Muscle of leg (tissue), 16 donors: ENCODE measurements at places on chromosomes 7 and 10.

GRCh38 chr7:140236626-140237025 is 59.8 kb upstream of the KDM7A start:
- H3K27ac ChIP-seq, result no peak overlapping the region
- DNase-seq, result no peak
- no peak overlapping the region for H3K4me3 ChIP-seq

- H3K27me3 ChIP-seq, result no peaks in the 10 kb centered on the region
- peaks cover 5% of the 10 kb centered on the region for H3K4me1 ChIP-seq
- DNase-seq, result no peak
- no peak overlapping the region for H3K27ac ChIP-seq
Measured at GRCh38 chr10:3074145-3074665, 6.9 kb downstream of the PFKP start.

DNA sequence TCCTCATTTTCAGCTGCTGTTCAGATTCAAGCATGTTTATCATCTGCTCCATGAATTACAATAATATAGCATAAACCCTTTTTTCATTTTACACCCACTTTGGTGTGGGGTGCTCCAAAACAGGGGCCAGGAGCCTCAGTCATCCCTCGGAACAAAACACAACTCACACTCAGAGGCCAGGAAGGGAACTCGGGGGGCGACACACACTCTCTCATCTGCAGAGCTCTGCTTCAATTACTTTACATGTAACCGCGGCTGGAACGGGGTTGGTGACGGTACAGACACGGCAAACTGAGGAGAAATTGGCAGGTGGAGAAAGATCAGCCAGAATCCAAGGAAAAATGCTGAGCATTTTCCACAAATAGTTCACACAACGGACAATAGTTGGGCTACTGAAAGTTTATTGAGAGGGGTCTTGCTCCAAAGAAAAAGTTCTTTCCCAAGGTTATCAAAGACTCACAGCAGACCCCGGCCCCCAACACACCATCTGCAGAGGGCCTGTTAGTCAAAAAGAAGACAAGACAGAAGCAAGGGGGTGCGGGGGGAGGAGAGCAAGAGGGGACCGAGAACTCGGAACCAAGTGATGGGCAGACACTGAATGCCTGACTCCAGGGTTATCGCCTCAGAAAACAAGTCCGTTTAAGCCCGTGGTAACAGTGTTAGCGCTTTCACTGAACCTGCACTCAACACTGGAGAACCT is 20.5 kb downstream of the DIP2C start:
- H3K4me1 ChIP-seq, result no peaks in the 10 kb centered on the region
- no peak for DNase-seq
- no peaks in the 10 kb centered on the region for H3K36me3 ChIP-seq
- H3K4me3 ChIP-seq, result no peak overlapping the region

- no peak overlapping the region for H3K4me3 ChIP-seq
- no peak overlapping the region for H3K27ac ChIP-seq
- no peaks in the 10 kb centered on the region for H3K27me3 ChIP-seq
- H3K36me3 ChIP-seq, result no peaks in the 10 kb centered on the region
- H3K4me1 ChIP-seq, result no peaks in the 10 kb centered on the region
Measured at GRCh38 chr7:122068999-122069398, 75.0 kb downstream of the AASS start.

- no peaks in the 10 kb centered on the region for H3K27me3 ChIP-seq
- no peak overlapping the region for H3K4me3 ChIP-seq
- H3K4me1 ChIP-seq, result no peaks in the 10 kb centered on the region
- H3K36me3 ChIP-seq, result no peaks in the 10 kb centered on the region
Measured at GRCh38 chr7:31744294-31744874, 57.4 kb downstream of the PPP1R17 start.

DNA sequence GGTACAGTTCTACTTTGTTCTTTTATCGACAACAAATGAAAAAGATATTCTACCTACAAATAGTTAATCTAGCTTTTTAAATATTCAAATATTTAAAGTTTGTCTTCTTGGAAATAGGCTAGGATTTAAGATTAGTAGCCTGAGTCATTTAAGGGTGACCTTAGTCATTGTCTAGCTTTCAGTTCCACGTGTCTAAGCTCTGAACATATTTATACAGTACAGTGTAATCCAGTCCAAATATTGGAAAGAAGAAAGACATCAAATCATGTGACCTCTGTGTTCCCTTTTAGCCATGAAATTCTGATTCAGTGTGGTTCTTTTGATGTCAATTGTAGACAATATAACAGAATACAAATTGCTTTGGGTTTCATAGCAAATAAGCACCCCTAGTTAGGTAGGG is 121.1 kb downstream of the MALRD1 start:
- H3K36me3 ChIP-seq, result no peaks in the 10 kb centered on the region
- H3K27ac ChIP-seq, result no peak overlapping the region
- H3K4me1 ChIP-seq, result no peaks in the 10 kb centered on the region
- no peak for DNase-seq

GRCh38 chr7:114087653-114088469 is 169.1 kb upstream of the PPP1R3A start:
- H3K36me3 ChIP-seq, result no peaks in the 10 kb centered on the region
- peak; percentile 31 for DNase-seq
- H3K4me1 ChIP-seq, result peaks cover 25% of the 10 kb centered on the region
- H3K27ac ChIP-seq, result peak overlapping the region; percentile 59
- H3K4me3 ChIP-seq, result peak overlapping the region; percentile 49
- peaks cover 49% of the 10 kb centered on the region for H3K27me3 ChIP-seq

DNA sequence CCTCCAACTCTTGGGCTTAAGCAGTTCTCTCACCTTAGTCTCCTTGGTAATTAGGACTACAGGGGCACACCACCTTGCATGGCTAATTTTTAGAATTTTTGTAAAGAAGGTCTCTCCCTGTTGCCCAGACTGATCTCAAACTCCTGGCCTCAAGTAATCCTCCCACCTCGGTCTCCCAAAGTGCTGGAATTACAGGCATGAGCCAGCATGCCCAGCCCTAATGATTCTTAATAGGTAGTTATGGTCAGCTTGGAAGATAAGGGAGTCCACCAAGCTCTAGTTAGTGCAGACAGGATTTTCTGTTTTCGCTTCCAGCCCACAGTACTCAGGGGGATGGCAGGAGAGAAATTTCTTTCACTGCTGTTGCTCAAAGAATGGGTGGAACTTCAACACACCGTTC is 127.9 kb upstream of the PLXDC2 start:
- DNase-seq, result no peak
- no peaks in the 10 kb centered on the region for H3K4me1 ChIP-seq

GRCh38 chr7:127317447-127317961 is 64.8 kb upstream of the GRM8 start:
- no peaks in the 10 kb centered on the region for H3K36me3 ChIP-seq
- no peaks in the 10 kb centered on the region for H3K4me1 ChIP-seq
- no peak overlapping the region for H3K27ac ChIP-seq
- H3K4me3 ChIP-seq, result no peak overlapping the region

GRCh38 chr10:75944061-75944460 is 512.6 kb downstream of the LRMDA start:
- H3K36me3 ChIP-seq, result no peaks in the 10 kb centered on the region
- no peak for DNase-seq
- H3K27me3 ChIP-seq, result no peaks in the 10 kb centered on the region

GRCh38 chr10:54613162-54613561 is 187.9 kb downstream of the PCDH15 start:
- no peak for DNase-seq
- no peaks in the 10 kb centered on the region for H3K4me1 ChIP-seq
- H3K27me3 ChIP-seq, result no peaks in the 10 kb centered on the region
- H3K4me3 ChIP-seq, result no peak overlapping the region

DNA sequence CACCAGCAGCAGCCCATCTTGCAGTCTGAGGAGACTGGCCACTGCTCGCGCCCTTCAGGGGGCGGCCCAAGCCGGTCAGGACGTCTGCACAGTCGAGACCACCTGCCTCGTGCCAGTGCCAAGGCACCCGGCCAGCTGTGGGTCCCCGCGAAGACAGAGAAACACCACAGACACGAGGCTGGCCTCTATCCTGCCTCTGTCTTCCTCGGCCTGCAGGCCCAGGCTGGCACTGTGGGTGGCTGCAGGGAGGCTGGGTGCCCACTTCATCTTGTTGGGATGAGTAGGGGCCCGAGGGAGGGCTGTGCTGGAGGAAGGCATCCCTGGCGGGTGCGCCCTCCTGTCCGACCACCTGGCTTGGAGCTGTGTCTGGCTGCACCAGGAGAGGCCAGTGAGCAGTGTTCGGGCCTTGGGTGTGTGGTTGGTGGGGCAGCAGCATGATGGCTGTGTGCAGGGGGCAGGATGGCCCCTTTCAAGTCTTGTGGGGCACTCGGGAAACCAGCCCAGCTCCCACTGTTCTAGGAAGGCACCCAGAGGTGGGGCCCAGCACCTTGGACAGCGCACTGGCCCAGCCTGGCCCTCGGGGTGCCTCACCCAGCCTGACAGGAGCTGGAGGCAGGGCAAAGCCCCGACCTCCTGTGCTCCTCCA is 7.3 kb downstream of the DPYSL4 start:
- H3K4me3 ChIP-seq, result no peak overlapping the region
- no peak for DNase-seq
- no peak overlapping the region for H3K27ac ChIP-seq
- H3K36me3 ChIP-seq, result no peaks in the 10 kb centered on the region

GRCh38 chr7:132422502-132423111 is 153.7 kb downstream of the PLXNA4 start:
- no peak overlapping the region for H3K4me3 ChIP-seq
- peaks cover 2% of the 10 kb centered on the region for H3K27me3 ChIP-seq
- peaks cover 11% of the 10 kb centered on the region for H3K4me1 ChIP-seq
- H3K36me3 ChIP-seq, result no peaks in the 10 kb centered on the region

- no peak overlapping the region for H3K4me3 ChIP-seq
- H3K27ac ChIP-seq, result no peak overlapping the region
- H3K4me1 ChIP-seq, result no peaks in the 10 kb centered on the region
- H3K27me3 ChIP-seq, result no peaks in the 10 kb centered on the region
- DNase-seq, result peak; percentile 84
- no peaks in the 10 kb centered on the region for H3K36me3 ChIP-seq
Measured at GRCh38 chr7:52992479-52993162, 42.8 kb upstream of the POM121L12 start.

GRCh38 chr10:74485283-74485682 is 334.3 kb downstream of the ADK start:
- H3K4me1 ChIP-seq, result no peaks in the 10 kb centered on the region
- no peak for DNase-seq
- H3K36me3 ChIP-seq, result no peaks in the 10 kb centered on the region
- H3K27me3 ChIP-seq, result no peaks in the 10 kb centered on the region

DNA sequence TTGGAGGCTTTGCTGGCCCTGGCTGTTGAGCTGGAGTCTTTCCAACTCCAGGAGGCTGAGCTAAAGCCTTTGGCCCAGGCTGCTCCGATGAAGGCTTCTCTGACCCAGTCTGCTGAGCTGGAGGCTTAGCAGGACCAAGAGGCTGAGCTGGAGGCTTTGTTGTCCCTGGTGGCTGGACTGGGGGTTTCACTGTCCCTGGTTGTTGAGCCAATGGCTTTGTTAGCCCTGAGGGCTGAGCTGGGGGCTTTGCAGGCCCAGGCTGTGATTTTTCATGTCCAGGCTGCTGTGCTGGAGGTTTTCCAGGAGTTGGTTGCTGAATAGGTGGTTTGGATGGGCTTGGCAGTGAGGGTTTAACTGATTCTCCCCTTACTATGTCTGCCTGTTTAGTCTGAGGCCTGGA is 7.3 kb downstream of the PCLO start:
- no peak overlapping the region for H3K4me3 ChIP-seq
- no peaks in the 10 kb centered on the region for H3K36me3 ChIP-seq
- no peak for DNase-seq
- no peaks in the 10 kb centered on the region for H3K4me1 ChIP-seq
- no peak overlapping the region for H3K27ac ChIP-seq
- H3K27me3 ChIP-seq, result peaks cover 2% of the 10 kb centered on the region

DNA sequence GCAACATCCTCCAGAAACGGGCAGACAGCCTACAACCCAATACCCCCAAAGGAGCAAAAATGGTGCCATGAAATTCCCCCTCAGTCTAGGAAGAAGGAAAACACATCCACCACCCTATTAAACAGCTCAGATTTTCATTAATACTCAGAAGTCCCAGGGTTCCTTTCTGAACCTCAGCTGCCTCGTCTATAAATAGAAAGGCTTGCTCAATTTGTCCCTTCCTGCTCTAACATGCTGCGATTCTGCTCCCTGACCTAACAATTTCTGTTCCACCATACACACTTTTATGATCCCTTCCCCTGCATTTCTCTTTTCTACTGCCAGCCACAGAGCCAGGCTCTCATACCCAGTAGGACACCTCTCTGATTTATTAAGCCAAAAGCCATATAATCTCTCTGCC is 68.1 kb downstream of the MTERF1 start:
- H3K27ac ChIP-seq, result peak overlapping the region; percentile 11
- no peaks in the 10 kb centered on the region for H3K36me3 ChIP-seq

- H3K27ac ChIP-seq, result no peak overlapping the region
- DNase-seq, result no peak
- no peak overlapping the region for H3K4me3 ChIP-seq
- H3K4me1 ChIP-seq, result peaks cover 51% of the 10 kb centered on the region
- no peaks in the 10 kb centered on the region for H3K27me3 ChIP-seq
Measured at GRCh38 chr10:129881641-129882040, 82.4 kb downstream of the EBF3 start.

GRCh38 chr7:70659263-70659662 is 472.7 kb upstream of the GALNT17 start:
- H3K27me3 ChIP-seq, result no peaks in the 10 kb centered on the region
- no peaks in the 10 kb centered on the region for H3K36me3 ChIP-seq
- no peak for DNase-seq
- H3K4me3 ChIP-seq, result no peak overlapping the region
- H3K4me1 ChIP-seq, result peaks cover 34% of the 10 kb centered on the region
- no peak overlapping the region for H3K27ac ChIP-seq

DNA sequence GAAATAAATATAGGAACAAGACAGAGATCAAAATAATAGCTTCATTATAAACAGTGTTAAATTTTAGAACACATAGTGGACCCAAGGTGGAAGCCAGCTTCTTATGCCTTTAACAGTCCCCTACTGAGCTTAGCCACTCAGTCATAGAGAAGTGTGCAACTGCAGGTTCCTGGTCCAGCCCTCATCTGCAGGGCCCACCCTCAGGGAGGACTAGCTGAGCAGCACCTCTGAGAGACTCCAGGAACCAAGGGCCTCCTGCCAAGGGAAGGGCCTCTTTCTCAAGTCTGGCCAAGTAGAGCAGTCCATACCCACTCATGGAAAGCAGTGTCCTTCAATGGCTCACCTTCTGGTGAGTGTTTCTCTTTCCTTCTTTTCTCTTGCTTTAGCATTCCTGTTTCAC is 173.7 kb upstream of the PRPS1L1 start:
- DNase-seq, result peak; percentile 37
- H3K4me1 ChIP-seq, result no peaks in the 10 kb centered on the region
- no peaks in the 10 kb centered on the region for H3K27me3 ChIP-seq
- H3K4me3 ChIP-seq, result no peak overlapping the region

- no peaks in the 10 kb centered on the region for H3K27me3 ChIP-seq
- H3K4me1 ChIP-seq, result no peaks in the 10 kb centered on the region
- no peak overlapping the region for H3K4me3 ChIP-seq
Measured at GRCh38 chr7:113582471-113582870, 336.3 kb downstream of the PPP1R3A start.

DNA sequence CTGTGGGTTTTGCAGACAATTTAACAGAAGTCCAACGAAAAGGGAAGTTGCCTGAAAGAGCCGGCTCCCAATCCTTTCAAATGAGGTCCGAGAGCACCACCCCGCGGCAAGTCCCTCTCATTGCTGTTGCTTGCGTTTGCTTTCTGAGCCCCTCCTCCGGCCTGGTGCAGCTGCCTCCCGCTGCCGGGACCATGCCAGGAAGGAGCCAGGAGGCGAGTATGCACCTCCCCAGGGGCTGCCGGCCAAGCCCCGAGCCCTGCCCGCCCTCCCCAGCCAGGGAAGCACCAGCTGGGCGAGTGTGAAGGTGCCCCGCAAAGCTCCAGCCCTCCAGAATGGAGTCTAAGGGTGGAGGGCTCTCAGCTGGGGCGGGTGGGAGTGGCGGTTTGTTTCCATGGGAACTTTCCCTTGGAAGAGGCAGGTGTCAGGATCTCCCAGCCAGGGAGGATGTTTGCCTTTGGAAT is 25.8 kb upstream of the PPP2R2D start:
- H3K36me3 ChIP-seq, result no peaks in the 10 kb centered on the region
- peaks cover 16% of the 10 kb centered on the region for H3K27me3 ChIP-seq

- no peak overlapping the region for H3K27ac ChIP-seq
- H3K36me3 ChIP-seq, result no peaks in the 10 kb centered on the region
- no peaks in the 10 kb centered on the region for H3K4me1 ChIP-seq
Measured at GRCh38 chr10:79328737-79329504, 18.3 kb upstream of the PPIF start.
